ENCODE measurements at places on chromosomes 1 and 21.

- DNase-seq, result no peak
Observed at GRCh38 chr1:29544406-29544805, 308.1 kb downstream of the PTPRU start.

DNA sequence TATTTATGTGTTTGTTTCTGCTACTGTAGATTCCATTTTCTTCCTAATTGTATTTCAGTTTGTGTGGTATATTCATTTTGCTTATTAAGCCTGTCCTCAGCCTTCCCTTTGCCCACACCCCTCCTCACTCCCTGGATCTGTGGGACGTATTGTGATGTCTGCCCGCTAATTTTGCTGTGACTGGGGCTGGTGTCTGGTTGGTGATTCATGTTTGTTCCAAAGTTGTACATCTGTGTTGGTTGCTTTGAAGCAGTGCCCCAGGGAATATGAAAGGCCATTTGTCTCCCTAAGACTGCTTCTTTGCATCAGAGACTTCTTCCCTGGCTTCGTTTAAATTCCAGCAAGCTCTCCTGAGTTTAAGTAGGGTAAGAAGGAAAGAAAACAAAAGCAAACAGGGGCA lies 289.5 kb upstream of the SGIP1 start:
- DNase-seq, result no peak

- no peak for DNase-seq
Observed at GRCh38 chr1:15627343-15627988, 10.2 kb downstream of the DDI2 start.

GRCh38 chr1:219526074-219526473 lies 86.8 kb downstream of the ZC3H11B start:
- DNase-seq, result no peak

Data from AML-193 (cell line).